ENCODE measurements at places on chromosomes 11 and 22.
A peak's percentile ranks its signal among the peaks of the same experiment; 100 is the strongest.

DNA sequence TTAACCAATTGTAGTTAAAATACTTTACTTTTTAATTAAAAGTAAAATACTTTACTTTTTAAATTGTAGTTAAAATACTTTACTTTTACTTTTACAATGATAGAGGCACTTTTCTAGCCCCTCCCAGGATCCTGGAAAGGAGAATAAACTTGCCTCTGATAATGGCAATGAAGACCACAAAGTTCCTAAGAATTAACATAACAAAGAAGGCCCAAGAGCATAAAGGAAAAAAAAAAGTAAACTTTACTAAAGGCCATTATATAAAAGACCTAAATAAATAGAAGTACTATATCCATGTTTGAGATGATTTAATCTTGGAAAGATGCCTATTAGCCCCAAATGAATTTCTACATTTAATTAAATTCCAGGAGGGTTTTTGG is 129.1 kb upstream of the THY1 start:
- DNase-seq = no peak

GRCh38 chr11:101929294-101929915 is 13.1 kb upstream of the ANGPTL5 start:
- DNase-seq = no peak

DNA sequence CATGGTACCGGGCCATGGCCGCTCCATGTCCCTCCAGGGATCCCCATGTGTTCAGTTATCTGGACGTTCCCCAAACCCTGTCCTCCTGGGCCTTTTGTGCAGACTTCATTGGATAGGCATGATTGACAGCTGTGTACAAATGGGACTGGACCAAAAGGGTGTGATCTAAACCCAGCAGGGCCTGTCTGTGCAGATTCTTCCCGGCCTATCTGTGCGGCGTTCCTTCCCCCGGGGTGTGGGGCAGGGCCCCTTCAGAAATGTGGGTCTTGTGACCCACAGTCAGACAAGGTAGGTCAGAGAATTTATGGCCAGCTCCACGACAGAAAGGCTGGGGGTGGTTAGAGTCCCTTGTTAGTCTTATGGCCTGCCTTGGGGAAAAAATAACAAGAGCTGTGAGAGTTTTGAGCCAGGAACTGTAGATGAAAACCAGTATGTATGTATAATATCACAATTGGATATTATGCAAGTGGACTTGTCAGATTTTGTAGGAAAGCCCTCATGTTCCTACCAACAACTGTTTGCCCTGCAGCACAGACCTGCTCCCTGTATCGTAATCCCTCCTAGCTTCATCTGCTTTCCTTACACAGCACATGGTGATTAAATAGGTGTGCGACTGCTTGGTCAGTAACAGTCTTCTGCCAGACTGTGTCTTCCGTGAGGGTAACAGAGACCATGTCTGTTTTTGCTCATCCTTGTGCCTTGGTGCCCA is 31.7 kb downstream of the AP2A2 start:
- DNase-seq = no peak

DNA sequence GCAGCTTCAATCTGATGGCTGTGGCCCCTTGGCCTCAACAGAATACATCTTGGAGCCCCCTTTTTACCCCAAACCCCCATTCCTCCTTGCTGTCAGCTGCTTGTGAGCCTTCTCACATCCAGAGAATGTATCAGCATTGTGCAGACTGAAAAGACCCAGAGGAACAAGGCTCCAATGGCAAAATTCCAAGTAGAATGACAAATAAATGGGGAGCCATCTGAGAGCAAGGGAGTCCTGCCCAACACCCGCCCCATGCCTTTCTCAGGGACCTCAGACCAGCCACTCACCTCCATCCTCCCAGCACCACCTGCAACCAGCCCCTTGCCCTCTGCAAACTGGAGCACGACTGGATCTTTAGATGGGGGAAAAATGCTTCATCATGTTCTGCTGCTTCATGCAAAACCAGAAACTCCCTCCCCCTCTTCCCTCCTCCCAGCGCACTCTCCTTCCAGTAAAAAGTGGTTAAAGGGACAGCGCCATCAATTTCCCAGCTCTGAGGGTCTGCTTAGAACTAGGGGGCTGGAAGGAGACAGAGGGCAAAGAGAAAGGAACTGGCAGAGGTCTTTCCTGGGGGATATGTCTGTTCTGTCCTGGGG is 2.2 kb upstream of the NEFH start:
- no peak for DNase-seq

DNA sequence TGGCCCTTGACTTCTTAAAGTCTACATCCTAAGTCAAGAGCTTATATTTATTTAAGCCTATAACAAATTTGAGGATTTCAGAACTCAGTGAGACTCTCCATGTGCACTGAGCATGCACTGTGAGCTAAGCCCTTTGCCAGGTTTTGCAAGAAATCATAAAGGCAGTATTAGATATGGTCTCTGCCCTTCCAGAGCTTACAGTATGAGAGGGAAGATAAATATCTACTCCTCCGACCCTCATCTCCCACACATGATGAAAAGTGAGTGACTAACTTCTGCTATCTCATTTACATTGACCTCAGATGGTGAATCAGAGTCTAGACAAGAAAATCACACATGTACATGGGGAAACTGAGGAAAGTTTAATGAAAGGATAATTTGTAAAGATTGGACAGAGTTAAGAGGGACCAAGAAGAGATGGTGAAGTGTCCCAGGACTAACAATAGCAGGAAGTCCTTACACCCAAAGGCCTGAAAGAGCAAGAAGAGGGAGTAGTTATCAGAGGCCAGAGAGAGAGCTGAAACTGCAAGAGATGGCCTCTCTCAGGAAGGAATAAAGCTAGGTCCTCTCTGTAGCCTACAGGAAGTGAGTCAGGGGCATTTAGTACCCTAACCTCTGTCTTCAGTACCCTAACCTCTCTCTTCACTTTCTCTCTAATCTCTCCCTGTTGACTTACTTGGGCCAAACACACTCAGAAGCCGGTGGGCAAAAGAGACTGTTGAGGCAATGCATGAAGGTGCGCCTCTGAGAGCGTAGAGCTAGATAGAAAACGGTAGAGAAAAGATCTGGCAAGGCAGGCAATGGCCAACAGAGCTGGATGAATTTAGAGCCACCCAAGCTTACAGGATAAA is 23.0 kb upstream of the BLID start:
- DNase-seq = no peak

DNA sequence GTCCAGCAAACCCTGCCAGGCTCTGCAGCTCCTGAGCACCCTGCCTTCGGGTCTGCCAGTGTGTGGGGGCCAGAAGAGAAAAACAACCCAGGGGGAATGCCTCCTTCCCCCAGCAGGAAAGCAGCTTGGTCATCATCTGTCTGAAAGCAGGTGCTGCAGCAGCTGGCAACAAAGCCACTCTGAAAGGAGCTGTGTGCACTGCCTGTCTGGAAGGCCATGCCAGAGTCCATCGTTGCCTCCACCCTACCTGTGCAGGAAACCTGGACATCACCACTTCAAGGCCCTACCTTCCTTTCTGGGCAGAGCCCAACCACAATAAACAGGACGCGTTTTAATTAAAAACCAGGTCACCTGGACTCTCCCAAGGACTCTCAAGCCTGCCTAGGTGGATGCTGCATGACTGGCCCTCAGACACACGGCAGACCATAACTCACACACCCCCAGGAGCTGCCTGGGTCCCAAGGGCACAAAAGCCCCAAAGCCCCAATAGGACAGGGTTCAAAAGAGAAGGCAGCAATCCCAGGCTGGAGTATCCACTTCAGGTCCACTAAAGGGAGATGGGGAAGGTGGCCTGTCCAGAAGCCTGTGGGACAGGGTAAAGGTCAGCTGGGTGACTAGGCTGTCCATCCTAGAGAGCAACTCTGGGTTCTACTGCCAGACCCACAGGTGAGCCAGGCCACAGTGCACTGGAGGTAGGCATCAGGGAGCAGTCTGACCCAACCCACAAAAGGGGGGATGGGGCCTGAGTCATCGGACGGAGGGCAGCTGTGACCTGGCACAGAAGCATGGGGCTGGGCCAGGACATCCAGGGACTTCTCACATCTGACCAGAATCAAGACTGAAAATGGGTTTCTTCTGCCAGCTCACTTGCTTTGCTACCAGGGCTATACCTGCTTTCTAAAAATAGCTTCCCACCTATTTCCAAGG is 6.1 kb downstream of the GNB1L start:
- DNase-seq = peak; percentile 34

- DNase-seq = no peak
Measured at GRCh38 chr11:77093987-77094840, 8.4 kb upstream of the OMP start.

DNA sequence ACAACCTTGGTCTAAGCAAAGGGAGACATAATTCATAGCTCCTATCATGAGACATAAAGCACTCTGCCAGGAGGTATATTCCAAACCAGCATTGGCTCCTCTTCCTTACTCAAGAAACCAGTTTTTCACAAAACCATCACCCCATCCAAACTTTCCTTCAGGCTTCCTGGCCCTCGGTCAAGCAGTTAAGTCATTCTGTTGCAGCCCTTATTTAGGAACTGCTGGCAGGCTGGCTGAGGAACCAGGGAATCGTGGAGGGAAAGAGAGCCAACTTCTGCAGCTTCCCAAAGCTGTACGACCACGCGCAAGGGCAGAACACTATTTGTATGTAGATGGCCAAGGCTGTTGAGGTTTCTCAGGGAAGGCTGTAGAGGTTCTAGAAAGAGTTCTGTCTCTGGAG is 680 bp downstream of the IFT46 start:
- DNase-seq = no peak

DNA sequence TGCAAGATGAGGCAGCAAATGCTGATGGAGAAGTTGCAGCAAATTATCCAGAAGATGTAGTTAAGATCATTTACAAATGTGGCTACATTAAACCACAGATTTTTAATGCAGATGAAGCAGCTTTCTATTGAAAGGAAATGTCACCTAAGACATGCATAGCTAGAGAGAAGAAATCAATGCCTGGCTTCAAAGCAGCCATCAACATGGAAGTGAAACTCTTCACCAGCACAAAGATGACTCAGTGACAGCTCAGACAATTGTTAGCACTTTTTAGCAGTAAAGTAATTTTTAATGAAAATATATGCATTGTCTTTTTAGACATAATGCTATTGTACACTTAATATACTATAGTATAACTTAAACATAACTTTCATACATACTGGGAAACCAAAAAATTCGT is 71.4 kb downstream of the FANCF start:
- no peak for DNase-seq

- no peak for DNase-seq
Measured at GRCh38 chr11:20355221-20356219, 8.0 kb upstream of the HTATIP2 start.

- no peak for DNase-seq
Measured at GRCh38 chr11:70558681-70559080, 160.4 kb downstream of the CTTN start.

DNA sequence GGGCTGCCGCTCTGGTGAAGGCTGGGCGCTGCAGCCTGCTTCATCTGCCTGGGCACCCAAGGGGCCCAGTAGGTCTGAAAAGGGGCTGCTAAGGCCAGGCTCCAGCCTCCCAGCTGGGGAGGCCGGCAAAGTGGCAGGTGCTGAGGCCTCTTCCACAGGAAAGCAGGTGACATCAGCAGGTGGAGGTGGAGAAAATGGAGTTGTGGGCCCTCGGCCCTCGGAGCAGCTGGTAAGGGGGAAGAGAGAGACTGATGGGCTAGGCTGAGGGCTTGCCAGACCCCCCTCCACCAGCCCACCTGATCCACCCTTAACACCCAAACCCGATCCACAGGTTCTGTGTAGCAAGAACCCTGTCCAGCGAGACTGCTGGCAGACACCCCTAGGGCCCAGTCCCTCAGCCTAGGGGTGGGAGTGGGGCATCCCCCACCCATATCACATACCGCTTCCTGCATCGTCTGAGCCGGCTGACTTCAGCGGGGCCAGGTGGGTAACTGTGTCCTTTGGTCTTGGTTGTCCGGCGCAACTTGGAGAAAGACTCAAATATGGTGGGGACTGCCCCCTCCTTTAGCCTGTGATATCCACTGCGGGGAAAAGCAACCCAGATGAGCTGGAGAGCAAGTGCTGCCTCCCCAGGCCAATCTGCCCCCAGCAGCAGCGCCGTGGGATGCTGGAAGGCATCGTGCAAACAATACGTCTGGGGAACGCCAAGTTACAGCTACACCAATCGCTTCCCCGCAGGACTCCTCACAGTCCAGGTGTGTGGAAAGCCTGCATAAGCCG is 1.5 kb downstream of the THAP7 start:
- DNase-seq = no peak

DNA sequence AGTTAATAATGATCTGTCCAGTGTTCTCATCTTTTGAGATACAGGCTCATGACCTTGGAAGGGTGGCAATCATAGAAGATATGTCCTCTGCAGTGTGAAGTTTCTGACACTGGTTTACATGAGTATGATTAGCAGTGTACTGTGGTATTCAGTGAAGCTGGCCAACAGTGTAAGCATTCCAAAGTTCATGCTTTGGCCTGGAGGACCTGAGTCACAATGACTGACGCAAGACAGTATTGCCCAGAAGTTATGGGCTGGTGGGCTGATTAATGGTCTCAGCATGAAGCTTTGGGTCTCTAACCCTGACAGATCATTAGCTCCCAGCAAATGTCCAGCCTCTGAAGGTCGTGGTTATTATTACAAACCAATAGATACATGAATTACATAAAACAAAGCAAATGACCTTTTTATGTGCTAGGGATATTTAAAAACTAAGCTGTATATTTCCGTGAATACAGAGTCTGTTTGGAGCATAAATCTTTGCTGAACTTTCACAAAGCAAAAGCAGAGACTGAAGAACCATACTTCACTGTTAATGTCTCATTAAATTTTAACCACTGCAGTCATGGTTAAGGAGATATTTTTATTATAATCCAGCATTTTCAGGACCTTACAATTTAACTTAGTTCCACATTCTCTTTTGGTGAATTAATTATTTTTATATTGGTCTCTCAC is 28.3 kb upstream of the USP47 start:
- peak; percentile 69 for DNase-seq

DNA sequence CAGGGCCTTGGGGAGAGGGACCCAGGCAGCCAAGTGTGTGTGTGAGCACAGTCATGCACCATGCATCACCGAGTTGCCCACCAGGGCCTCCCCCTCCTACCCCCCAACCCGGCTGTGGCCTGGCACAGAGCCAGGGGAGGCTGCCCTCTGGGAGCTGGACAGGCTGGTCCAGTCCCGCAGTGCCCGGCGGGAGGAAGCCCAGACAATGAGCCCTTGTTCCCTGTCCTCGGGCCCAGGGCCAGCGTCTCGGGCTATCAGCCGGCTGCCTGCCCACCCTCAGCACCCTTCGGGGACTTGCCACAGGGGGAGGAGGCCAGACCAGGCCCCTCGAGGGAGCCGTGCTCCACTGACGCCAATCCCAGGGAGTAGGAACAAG is 4.5 kb downstream of the LRRC75B start:
- no peak for DNase-seq

GRCh38 chr22:47808236-47808635 is 1045.8 kb downstream of the TBC1D22A start:
- DNase-seq = no peak

- no peak for DNase-seq
Measured at GRCh38 chr11:15493066-15493465, 378.3 kb downstream of the INSC start.

DNA sequence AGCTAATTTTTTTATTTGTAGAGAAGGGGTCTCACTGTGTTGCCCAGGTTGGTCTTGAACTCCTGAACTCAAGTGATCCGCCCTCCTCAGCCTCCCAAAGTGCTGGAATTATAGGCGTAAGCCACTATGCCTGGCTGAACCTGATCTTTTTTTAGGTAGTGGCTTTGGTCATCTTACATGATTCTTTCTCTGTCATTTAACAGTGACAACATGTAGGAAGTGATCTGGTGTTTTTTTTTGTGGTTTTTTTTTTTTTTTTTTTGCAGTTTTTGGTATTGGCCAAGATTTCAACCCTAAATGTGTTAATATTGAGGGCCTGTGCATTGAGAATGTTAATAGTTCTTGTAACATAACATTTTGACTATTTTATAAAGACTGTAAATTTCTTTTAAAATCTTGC is 8.0 kb upstream of the FERMT3 start:
- no peak for DNase-seq
